ENCODE measurements at places on chromosomes 2 and 18.

GRCh38 chr18:11096411-11096810 is 53.0 kb downstream of the PIEZO2 start:
- DNase-seq, result no peak

GRCh38 chr18:26487437-26487836 is 60.9 kb downstream of the KCTD1 start:
- no peak for DNase-seq

DNA sequence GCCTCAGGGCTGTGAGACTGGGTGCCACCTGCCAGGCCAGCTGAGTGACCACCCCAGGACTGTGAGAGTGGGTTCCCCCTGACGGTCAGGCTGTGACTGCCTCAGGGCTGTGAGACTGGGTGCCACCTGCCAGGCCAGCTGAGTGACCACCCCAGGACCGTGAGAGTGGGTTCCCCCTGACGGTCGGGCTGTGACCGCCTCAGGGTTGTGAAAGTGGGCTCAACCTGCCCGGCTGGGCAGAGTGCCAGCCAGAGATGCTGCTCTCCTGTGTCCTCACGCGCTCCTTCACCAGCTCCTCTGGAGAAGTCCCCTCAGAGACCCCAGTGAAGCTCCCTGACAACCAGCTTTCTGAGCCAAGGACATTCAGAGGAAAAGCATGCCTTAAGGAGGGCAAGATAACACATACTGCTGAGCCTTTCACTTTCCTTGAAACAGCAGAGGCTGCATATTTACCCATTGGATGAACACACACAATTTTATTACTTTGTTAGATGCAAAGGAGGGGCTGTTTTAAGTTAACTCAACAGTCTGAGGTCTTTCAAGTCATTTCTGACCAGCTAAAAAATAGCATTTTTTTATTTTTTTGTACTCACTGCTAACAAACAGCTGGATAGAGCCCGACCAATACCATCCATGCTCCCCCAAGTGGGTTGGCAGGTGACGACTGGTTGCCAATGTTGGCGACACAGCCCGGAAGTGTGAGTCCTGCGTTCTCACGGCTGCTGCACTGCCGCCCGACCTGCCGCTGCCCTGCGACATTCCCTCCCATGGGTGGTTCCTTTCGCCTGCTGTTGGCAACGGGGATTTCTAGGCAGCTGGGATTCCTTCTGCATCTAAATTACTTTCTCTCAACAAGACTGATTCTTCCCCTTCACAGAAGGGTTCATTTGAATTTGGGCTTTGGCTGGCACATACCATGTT is 70.7 kb downstream of the NDUFA10 start:
- no peak for DNase-seq

GRCh38 chr2:74544634-74545033 is 9.1 kb downstream of the LOXL3 start:
- DNase-seq, result no peak

DNA sequence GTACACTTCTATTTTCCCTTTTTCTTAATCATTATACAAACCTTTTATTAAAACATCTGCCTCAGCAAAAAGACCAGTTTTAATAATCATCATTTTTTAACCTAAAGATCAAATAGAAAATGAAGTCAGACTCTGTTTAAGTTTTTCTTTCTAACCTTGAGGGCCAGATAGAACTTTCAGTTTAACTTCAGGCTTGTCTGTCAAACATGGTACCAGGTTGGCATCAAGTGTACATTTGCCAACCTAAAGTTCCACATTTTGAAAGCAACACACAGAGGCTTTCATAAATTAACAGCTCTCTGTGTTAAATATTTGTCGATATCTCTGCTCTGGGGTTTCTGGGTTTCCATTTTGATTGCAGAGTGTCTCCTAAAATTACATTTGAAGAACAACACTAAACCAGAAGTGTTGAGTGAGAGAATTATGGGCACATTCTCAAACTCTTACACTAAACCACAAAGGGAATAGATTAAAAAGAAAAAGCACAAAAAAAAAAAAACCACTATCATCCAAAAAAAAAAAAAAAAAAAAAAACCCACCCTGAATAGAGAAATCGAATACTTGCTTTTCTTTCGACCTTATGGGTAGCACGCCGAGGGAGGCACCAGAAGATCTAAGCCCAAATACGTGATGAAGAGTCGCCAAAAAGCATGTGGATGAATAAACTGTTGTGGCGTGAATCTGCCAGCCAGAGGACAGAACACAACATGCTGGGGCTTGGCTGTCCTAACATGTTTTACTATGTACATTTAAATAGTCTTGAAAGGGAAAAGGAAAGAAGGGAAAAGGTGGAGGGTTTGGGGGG is 166.2 kb downstream of the TCF4 start:
- DNase-seq, result no peak

DNA sequence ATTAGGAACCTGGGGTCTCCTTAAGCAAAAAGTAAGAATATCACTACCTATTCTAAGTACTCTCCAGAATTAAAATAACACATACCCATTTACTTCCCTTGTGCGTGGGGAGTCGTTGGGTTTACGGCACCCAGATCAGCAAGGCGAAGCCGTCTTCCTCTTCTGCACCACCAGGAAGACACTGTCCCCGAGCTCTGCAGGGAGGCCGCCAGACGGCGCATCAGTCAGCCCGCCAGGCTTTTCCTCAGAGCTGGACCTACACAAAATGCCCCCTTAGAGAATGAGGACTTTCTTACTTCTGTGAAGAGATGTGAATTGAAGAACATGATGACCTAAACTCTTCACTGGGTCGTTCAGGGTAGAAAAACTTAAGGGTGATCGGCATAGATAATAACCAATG is 526.5 kb downstream of the GALR1 start:
- DNase-seq, result no peak

GRCh38 chr2:232365621-232366321 is 12.8 kb upstream of the ALPP start:
- no peak for DNase-seq

GRCh38 chr2:66559672-66560071 is 124.7 kb downstream of the MEIS1 start:
- no peak for DNase-seq

DNA sequence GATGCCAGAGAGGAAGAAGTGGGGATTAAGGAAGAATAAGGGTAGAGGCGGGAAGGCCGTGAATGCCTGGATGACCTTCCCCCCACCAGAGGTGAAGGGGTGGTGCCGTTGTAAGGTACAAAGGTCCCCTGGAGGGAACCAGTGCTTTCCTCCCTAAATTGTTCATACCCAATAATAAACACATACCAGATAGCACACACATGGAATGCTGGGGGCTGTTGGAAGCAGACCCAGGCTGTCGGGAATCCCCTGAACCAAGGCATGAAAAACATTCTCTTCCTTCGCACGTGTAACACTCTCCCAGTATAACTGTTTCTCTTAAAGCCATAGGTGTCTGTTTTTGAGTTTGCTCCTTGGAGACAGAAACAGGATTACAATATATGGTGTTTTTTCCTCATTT is 107.1 kb upstream of the CTAGE1 start:
- no peak for DNase-seq

- no peak for DNase-seq
These were observed 141.5 kb downstream of the SPHKAP start for GRCh38 chr2:228039752-228040534.

Data from activated T-cell treated with anti-CD3 and anti-CD28 coated beads for 24 hours (primary cell).